EL (cell line): ENCODE measurements at places on chromosomes 2 and 18.

GRCh38 chr2:104158191-104158590, 695.7 kb upstream of the POU3F3 start:
- DNase-seq, result no peak

- DNase-seq, result peak; percentile 75
These were observed 215.3 kb upstream of the DSEL start for GRCh38 chr18:67731851-67732250.

GRCh38 chr18:70455731-70456130, 166.9 kb downstream of the SOCS6 start:
- no peak for DNase-seq

- no peak for DNase-seq
These were observed 51.7 kb upstream of the OTOF start for GRCh38 chr2:26529406-26530239.

- DNase-seq, result no peak
These were observed 536 bp upstream of the SLC25A12 start for GRCh38 chr2:171894612-171894947.

GRCh38 chr2:108115868-108116267, 123.9 kb upstream of the SULT1C3 start:
- DNase-seq, result no peak

DNA sequence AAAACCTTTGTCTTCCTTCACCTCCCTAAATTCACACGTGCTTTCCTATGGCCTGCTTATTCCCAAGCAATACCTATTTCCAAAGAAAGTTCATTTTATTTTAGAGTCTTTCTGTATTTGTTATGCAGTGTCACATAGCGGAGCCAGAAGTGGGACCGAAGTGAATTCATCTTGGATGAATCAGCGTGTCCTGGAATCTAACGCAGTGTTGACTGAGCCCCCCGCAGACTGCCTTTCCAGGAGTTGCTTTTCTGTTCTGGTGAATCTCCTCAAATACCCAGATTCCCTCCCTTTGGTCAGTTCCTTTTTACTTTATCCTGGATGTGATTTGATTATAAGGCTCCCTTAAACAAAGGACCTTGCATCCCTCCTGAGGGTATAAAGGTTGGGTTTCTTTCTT, 10.8 kb downstream of the ALPP start:
- peak; percentile 78 for DNase-seq

- peak; percentile 95 for DNase-seq
These were observed 256.6 kb upstream of the CTAGE1 start for GRCh38 chr18:22674272-22674671.

GRCh38 chr2:200509235-200509611, 645 bp downstream of the KCTD18 start:
- peak; percentile 19 for DNase-seq

DNA sequence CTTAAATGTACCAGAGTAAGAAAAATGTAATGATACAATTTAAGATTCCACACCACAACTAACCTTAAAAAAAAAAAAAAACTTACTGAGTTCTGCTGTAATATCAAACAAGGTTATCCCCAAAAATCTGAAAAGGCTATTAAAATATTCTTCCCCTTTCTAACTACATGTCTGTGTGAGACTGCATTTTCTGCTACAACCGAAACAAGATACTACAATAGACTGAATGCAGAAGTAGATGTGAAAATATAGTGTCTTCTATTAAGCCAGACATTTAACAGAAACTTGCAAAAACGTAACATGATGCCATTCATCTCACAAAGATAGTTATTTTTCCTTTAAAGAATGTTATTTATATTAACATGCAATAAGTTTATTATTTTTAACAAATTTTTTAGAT, 16.2 kb downstream of the SS18 start:
- DNase-seq, result no peak

- DNase-seq, result no peak
These were observed 731.4 kb downstream of the TSN start for GRCh38 chr2:122486705-122487415.

- no peak for DNase-seq
These were observed 4.2 kb downstream of the ECEL1 start for GRCh38 chr2:232483311-232483922.

DNA sequence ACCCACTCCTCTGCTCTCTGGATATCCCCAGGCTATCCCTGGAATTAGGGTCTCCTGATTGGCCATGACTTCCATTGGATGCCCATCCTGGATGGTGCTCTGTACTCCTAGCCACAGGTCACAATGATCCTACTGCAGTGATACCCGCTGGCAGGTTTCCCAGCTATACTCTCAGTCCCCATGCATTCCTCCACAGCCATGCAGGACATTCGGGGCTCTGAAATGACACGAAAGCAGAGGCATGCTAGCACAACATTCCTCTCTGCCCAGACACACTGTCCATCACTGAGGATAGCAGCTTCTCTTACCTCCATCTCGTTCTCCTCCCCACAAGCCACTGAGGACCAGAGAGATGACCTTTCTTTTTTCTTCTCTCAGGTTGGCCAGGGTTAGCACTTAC, 51.7 kb upstream of the SPATS2L start:
- peak; percentile 21 for DNase-seq

GRCh38 chr2:222336442-222336841, 37.6 kb upstream of the PAX3 start:
- no peak for DNase-seq

DNA sequence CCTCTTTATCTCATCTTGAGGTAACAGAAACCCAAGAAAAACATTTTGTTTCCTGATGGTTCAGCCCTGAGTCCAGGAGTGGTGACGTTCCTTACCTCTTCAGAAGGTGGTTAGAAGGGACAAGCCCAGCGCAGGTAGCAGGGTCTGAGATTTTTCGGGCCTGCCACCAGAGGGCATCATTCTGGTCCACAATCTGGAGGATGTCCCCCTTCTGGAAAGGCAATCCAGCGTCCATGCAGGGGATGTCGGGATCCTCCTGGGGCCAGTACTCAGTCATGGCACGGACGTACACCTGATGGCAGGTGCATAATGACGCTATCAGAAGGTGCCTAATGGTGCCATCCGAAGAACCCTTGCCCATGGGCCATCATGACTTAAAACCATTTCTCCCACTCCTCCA, 17.7 kb downstream of the MPP4 start:
- DNase-seq, result peak; percentile 22
